Ascending aorta (tissue), 2 donors: ENCODE measurements at places on chromosomes 13 and 19.
A peak's percentile ranks its signal among the peaks of the same experiment; 100 is the strongest.

GRCh38 chr13:29805994-29806979 is 44.1 kb downstream of the UBL3 start:
- no peak overlapping the region for H3K4me3 ChIP-seq
- H3K4me1 ChIP-seq = peaks cover 24% of the 10 kb centered on the region
- H3K36me3 ChIP-seq = no peaks in the 10 kb centered on the region
- H3K27me3 ChIP-seq = no peaks in the 10 kb centered on the region
- no peak overlapping the region for H3K27ac ChIP-seq
- no peak for DNase-seq

- H3K4me3 ChIP-seq = peak overlapping the region; percentile 78
- H3K27ac ChIP-seq = peak overlapping the region; percentile 83
- peak; percentile 77 for DNase-seq
- no peaks in the 10 kb centered on the region for H3K36me3 ChIP-seq
- peaks cover 27% of the 10 kb centered on the region for H3K4me1 ChIP-seq
Measured at GRCh38 chr13:97224544-97225300, 2.6 kb downstream of the MBNL2 start.

DNA sequence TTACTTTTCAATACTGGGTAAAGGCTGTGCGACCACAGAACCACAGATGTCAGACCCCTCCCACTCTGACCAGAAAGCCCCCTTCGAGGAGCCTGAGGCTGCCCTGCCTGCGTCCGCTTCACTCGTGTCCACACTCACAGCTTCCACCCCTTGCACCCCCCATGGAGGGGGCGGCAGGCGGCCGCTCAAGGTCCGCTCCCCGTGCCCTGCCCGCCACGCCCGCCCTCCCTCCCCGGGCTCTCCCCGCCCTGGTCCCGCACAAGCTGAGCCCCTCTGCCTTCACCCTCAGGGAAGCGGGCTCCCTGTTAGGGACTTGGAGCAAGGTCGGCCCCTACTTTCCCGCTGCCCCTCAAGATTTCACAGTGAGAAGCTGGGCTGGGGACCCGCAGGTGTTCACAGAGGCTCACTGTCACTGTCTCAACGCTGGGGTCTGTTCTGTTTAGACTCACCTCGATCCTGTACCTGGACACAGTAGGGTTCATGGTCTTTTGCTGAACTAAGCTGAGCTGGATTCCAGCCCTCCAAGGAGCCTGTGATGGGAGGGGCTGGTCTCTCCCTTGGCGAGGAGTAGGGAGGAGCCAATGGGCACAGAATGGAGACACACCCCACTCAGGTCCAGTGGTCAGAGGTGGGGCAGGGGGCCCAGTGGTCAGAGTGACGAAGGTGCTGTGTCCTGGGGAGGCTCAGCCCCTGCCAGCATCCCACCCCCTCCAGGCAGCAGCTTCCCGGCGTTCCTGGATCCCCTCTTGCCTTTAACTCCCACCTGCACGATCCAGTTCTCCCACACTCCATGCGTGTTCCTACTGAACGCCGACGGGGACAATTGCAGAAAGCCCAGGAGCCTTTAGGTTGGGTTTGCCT is 69.5 kb downstream of the SPACA7 start:
- no peaks in the 10 kb centered on the region for H3K36me3 ChIP-seq
- H3K4me3 ChIP-seq = no peak overlapping the region
- H3K4me1 ChIP-seq = no peaks in the 10 kb centered on the region
- no peaks in the 10 kb centered on the region for H3K27me3 ChIP-seq
- DNase-seq = no peak

DNA sequence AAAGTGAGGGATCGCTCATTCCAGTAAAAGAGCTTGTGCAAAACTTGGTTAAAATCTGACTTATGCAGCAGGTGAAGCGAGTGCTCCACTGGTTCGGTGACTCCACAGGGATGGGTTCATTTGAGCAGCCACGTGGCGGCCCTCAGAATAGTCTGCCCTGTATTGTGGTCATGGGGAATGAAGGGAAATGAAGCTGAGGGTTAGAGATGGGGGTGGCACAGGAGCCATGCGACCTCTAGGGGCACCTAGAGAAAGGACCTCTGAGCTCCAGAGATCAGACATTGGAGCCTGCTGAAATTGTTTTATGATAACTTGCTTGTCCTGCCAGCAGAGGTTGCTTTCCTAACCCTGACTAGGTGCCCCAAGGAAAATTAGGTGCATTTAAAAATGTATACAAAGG is 26.6 kb downstream of the CBY2 start:
- H3K4me1 ChIP-seq = no peaks in the 10 kb centered on the region
- DNase-seq = no peak
- H3K27me3 ChIP-seq = no peaks in the 10 kb centered on the region
- H3K4me3 ChIP-seq = no peak overlapping the region
- no peak overlapping the region for H3K27ac ChIP-seq

DNA sequence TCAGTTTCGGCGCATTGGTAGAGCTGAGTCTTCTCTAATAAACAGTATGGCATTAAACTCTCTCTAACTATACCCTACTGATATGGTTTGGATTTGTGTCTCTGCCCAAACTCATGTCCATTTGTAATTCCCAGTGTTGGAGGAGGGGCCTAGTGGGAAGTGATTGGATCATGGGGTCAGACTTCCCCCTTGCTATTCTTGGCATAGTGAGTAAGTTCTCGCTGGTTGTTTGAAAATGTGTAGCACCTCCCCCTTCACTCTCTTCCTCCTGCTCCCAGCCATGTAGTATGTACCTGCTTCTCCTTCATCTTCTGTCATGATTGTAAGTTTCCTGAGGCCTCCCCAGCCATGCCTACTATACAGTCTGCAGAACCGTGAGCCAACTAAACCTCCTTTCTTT is 682.7 kb upstream of the ARGLU1 start:
- no peaks in the 10 kb centered on the region for H3K4me1 ChIP-seq
- no peaks in the 10 kb centered on the region for H3K27me3 ChIP-seq
- no peak overlapping the region for H3K4me3 ChIP-seq
